ENCODE measurements at places on chromosomes 6 and 20.

DNA sequence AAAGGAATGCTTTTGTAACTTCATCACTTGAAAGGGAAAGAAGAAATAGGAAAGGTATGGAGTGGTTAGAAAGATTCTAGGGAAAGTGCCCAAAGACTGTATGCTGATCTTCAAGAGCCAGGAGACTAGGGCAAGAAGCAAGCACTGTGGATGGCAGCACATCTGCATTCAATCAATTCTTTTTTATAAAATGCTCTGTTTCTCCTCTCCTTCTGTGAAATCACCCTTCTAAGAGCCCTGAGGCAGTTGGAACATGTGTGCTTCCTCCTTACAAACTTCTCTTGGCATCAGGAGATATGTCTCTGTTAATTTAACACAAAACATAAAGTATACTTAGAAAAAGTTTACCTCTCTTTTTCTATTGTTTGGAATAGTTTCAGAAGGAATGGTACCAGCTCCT, 1162.2 kb upstream of the GJE1 start:
- DNase-seq: no peak

DNA sequence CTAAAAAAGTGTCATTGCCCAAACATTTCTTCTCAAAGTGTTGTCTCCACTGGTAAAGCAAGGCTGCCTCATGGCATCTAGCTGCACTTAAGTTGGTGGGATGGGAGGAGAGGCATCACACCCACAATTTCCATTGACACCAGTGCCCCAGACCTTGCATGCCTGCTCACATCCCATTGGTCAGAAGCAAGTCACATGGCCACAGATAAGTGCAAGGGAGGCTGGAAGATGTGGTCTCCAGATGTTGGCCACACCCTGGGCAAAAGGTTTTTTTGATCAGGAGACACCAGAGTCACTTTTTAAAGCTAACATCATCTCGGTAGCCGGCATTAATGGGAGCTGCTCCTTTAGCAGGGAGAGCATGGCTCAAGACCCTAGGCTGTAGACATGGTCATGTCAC, 157.1 kb upstream of the CST7 start:
- DNase-seq: no peak

GRCh38 chr6:52511572-52512151, 65.2 kb downstream of the TRAM2 start:
- DNase-seq: no peak

DNA sequence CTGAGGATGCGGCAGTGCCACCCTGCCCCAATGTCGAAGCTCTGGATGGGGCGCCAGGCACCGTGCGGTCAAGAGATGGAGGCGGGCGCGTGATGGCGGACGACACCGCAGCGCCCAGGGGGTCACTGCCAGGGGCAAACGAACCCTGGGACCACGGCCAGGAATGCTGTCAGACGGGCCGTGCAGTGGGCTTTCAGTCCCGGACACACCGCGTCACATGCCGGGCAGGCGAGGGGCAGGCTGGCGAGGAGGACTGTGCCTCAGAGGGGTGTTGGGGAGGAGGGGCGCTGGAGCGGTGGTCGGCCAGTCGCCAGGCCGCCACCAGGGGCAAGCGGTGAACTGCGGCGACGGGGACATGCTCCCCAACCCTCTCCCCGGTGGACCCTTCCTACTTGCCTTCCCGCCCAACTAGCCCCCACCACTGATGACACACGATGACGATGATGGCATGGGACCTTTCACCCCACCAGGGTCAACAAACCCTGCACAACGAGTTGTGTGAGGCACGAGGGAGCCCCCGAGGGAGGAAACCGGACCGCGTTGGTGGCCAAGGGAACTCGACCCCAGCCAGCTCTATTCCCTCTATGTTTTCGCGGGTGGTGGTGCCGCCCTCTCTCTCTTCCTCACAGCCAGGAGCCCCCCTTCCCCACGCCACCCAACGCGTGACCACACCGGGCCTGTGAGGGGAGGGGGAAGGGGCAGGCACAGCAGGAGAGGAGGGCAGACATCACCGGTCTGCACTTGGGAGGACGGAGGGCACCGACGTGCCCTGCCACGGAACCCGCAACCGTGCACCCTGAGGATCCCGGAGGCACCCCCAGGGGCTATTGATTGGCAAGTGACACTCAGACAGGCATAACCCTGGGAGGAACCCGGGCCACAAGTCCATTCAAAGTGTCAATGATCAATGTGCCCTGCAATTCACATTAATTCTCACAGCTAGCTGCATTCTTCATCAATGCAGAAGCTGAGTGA, 1960.9 kb upstream of the DEFB115 start:
- DNase-seq: no peak

- no peak for DNase-seq
Measured at GRCh38 chr6:169366258-169366901, 112.7 kb upstream of the THBS2 start.

GRCh38 chr6:160457823-160458222, 109.6 kb downstream of the SLC22A3 start:
- DNase-seq: no peak

- DNase-seq: no peak
Measured at GRCh38 chr6:63214816-63215215, 3.5 kb downstream of the FKBP1C start.

- DNase-seq: no peak
Measured at GRCh38 chr6:43800298-43800623, 30.2 kb downstream of the VEGFA start.

DNA sequence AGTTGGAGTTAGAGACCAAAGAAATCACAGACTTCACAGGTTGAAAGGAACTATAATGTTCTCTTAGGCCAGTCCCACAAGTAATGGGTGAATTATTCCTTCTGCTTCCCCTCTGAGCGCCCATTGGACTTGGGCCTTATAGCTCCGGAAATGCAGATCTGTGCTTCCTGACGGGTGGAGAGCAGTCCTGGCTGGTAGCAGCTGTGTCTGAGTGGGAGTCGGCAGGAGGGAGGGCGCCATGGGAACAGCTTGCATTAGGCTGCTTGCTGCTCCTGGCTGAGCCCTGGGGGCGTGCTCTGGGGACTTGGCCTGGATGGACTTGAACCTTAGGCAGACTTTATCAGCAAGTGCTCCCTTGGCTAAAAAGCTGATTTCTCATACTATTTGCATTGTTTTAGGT, 18.4 kb upstream of the NUP153 start:
- no peak for DNase-seq

DNA sequence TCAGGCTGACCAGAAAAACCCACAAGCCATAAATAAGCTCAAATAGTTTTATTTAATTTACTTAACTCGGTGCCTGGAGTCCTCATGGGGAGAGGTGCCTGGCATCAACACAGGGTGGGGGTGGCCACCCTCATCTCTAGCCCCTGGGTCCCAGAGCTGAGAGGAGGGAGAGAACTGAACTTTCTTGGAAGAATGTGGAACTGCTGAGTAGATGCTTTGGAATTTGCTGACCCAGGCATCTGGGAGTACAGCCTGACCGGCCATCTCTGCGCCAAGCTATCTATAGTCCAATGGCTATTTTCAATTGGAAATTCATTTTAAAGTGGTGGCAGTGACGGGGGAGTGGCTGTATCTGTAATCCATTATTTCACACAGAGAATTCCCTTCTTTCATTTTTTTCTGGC, 104.8 kb downstream of the CDH26 start:
- DNase-seq: no peak

- DNase-seq: no peak
Measured at GRCh38 chr6:135269481-135269891, 88.4 kb downstream of the MYB start.

GRCh38 chr6:44266347-44266746, 996 bp upstream of the NFKBIE start:
- no peak for DNase-seq
